ENCODE measurements at places on chromosomes 2 and 18.

DNA sequence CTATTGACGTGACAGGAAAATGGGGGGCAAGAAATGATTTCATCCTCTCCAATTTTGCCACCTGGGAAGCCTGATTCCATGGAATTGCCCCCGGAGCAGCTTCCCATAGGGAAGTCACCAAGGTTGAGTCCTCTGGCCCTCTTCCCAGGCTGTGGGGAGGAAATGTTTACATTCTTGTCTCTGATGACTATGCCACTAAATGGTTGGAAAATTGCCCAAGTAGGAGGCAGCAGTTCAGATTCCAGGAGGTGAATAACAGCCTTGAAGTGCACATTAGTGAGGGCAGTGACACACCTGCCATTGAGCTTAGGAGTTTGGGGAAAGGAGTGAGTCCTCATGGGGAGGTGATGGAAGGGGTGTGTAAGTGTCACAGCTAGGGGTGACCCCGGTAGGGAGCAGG lies 449.2 kb upstream of the DCC start:
- no peak for DNase-seq

- DNase-seq, result no peak
Observed at GRCh38 chr2:232343821-232344220, 34.7 kb upstream of the ALPP start.

- DNase-seq, result no peak
Observed at GRCh38 chr2:119713819-119714490, 35.0 kb downstream of the TMEM177 start.

- DNase-seq, result no peak
Observed at GRCh38 chr18:46401486-46402070, 255.4 kb downstream of the LOXHD1 start.

DNA sequence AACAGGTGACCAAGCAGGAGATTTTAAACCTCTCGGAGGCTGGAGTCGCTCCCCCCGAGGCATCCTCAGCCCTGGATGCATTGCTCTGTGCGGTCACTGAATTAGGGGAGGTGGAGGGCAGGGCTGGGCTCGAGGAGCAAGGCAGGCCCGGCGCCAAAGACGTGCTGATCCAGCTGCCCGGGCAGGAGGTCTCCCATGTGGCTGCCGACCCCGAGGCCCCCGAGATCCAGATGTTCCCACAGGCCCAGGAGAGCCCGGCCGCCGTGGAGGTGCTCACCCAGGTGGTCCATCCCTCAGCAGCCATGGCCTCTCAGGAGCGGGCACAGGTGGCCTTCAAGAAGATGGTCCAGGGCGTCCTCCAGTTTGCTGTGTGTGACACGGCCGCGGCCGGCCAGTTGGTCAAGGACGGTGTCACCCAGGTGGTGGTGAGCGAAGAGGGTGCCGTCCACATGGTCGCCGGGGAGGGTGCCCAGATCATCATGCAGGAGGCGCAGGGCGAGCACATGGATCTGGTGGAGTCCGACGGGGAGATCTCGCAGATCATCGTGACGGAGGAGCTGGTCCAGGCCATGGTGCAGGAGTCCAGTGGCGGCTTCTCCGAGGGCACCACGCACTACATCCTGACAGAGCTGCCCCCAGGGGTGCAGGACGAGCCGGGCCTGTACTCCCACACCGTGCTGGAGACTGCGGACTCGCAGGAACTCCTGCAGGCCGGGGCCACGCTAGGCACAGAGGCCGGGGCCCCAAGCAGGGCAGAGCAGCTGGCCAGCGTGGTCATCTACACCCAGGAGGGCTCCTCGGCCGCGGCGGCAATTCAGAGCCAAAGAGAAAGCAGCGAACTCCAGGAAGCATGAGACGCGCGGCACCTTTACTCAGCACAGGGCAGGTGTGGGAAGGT lies 145.1 kb downstream of the PTGR3 start:
- no peak for DNase-seq

DNA sequence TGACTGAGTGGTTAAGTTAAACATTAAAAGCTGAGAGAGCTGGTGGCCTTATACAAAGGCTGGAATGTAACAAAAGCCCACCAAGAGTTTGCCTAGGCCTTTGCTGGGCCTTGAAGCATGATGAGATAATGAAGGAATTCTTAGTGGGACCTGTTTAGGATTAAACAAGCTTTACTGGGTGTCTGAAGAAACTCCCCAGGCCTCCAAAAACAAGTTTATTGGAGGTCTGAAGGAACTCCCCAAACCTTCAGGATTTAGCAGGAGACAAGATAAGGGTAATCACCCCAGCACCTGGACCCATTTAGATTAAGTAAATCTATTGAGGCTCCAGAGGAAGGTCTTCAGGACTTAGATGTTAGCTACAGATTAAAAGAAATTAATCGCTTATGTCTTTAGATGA lies 18.7 kb downstream of the PCARE start:
- DNase-seq, result no peak

GRCh38 chr2:173048522-173048896 lies 27.1 kb upstream of the MAP3K20 start:
- no peak for DNase-seq

DNA sequence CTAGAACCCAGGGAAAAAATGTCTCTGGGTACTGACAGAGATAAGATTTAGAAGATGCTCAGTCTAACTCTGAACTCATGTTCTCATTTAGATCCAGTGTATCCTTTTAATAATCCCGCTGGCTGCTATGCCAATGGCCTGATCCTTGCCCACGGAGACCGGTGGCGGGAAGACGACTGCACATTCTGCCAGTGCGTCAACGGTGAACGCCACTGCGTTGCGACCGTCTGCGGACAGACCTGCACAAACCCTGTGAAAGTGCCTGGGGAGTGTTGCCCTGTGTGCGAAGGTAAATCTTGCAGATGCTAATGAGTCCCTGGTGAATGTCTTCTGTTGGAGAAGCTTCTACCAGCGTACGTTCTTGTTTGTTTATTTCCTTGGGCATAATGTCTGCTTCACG lies 118.6 kb downstream of the FEZ2 start:
- no peak for DNase-seq

GRCh38 chr2:220215785-220216184 lies 588.4 kb downstream of the SLC4A3 start:
- DNase-seq, result no peak

DNA sequence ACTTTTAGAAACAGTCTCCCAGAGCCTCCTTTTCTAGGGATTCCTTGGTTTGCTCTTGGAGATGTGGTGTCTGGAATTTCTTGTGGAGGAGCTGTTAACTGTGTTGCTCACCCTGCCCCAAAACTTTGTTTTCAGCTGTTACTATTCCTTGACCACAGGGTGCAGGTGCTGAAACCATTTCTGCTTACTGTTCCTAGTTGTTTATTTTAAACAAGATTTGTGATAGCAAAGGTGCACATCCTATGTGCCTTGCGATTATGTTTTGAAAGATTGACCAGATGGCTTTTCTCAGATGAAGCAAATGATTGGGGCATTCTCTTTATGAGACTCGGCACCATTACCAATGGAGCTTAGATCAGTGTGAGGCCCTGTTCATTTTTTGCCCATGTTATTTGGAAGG lies 111.2 kb downstream of the RAB3GAP1 start:
- no peak for DNase-seq

DNA sequence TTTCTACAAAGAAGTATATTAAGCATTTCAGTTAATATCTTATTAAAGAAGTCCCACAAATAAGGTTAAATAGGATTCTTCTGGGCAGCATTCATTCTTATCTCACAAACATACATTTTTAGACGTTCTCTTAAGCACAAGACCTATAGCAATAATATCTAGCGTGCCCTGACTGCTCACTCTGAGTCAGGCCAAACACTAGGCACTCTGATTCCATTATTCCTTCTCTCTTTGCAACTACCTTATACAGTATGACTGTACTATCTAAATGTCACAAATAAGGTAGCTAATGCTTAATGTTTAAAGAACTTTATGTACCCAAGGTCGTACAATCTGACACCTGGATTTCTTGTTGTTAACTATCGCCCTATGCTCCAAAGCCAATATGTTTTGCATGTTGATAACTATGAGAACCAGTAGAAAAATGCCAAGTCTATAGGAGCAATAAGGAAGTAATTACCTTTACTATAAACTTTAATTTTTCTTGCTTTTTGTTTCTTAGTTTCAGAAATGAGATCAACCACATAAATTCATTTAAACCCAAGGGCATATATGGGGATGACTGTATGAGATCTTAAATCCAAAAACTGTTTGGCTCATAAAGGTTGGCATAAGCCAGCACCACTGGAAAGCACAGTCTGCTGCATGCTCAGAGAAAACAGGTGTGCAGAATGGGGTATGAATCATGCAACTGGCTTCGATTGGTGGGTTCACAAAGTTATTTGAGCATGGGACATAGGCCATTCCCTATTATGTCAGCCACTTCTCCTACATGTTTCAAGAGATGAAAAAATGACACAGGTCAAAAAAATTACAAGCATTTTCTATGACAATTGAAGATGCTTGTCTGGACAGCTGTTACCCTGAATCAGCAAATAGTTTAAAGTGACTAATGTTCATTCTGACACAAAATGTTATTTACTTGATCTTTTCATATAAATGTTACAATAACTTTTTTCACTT lies 352.0 kb downstream of the IRS1 start:
- no peak for DNase-seq

All from T-cell (primary cell).